ENCODE measurements at places on chromosomes 4 and X.

- no peak for DNase-seq
These were observed 30.5 kb downstream of the CNGA2 start for GRCh38 chrX:151765026-151765425.

GRCh38 chr4:70613306-70614183, 15.0 kb upstream of the ENAM start:
- peak; percentile 20 for DNase-seq

GRCh38 chr4:15244354-15244753, 183.5 kb upstream of the C1QTNF7 start:
- DNase-seq: no peak

GRCh38 chrX:134998246-134998645, 7.5 kb downstream of the SMIM10 start:
- DNase-seq: no peak

GRCh38 chrX:115437841-115438595, 123.0 kb upstream of the PLS3 start:
- no peak for DNase-seq

DNA sequence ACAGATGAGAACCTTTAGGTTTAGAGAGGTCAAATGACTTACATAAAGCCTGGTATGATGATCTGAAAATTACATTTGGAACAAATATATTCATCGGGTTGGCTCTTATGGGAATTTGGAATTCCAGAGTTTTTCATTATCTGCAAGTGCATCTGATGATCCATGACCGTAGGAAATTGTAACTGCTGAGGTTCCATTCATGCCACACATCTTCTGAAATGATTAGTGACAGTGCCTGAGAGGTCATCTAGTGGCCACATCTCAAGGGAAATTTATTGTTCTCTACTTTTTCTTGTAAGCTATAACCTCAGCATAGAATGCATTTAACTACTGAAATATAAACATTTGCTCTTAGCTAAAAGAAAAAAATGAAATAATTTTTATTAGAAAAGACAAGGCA, 105.8 kb upstream of the NWD2 start:
- no peak for DNase-seq

DNA sequence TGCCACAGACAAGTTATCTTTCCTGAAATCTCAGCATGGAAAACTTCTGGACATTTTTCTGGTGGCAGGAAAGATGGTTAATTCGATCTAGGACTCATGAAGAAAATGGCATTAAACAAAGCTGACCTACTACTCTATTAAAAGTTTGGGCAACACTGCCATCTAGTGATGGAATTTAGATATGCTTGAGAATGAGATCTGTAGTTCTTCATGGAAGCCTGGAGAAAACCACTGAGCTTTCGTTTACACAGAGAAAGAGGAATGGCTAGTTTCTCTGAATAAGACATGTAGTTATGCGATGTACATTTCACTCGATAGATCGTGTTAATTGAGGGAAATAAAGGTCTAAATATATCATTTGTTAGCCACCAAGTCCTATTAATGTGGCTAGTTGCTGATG, 51.7 kb upstream of the CHRDL1 start:
- DNase-seq: peak; percentile 81

GRCh38 chr4:65450899-65451298, 219.4 kb downstream of the EPHA5 start:
- DNase-seq: peak; percentile 0

- DNase-seq: no peak
These were observed 36.1 kb downstream of the HEPH start for GRCh38 chrX:66200050-66200664.

DNA sequence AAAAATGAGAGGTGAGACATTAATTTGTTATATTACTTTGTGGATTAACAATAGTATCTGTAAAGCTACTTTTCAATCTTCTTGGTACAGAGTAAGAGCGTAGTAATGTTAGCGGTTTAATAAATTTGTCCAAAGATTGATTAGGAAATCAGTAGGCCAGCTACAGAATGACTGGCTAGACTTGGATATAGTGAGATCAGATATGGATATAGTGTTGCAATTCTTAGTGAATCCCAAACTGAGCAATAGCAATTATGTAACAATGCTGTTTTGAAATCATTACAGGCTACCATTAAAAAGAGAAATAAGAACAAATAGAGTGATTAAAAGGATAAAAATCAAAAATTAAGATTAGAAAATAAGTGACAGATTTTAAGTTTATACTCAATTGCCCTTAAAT, 847 bp upstream of the UGT2A2 start:
- DNase-seq: no peak

DNA sequence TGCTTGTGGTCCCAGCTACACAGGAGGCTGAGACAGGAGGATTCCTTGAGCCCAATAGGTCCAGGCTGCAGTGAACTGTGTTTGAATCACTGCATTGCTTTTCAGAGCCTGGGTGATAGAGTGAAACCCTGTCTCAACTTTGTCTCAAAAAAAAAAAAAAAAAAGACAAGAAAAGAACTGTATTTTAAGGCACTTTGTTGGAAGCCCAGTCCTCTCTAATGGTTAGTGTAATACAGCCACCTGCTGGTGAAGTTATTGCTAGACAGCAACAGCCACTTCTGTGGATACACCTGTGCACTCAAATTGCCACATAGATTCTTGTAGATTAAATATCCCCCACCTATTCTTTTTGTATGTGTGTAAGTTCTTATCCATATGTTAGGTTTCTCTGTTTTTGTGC, 10.1 kb upstream of the FGG start:
- peak; percentile 46 for DNase-seq

DNA sequence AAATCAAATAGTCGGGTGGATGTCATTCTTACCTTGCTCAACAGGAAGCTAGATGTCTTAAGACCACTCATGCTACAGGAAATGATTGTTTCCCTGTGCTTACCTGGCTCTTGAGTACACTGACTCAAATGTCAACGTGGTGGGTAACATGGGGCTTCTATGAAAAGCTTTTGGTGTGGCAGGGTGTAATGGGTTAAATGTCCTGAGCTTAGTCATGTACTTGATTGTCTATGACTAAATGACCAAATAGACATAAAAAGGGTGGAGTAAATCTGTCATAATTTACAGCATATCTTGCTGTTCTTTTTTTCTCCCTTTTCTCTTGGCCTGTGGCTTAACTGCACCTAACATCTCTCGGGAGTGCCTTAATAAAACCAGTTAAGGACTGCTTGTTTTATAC, 44.9 kb downstream of the CCNG2 start:
- no peak for DNase-seq

- DNase-seq: peak; percentile 88
These were observed 24.9 kb downstream of the ARL9 start for GRCh38 chr4:56530269-56531148.

- DNase-seq: no peak
These were observed 225.2 kb upstream of the DKK2 start for GRCh38 chr4:107261241-107261874.

GRCh38 chr4:176451443-176451842, 131.7 kb downstream of the SPCS3 start:
- no peak for DNase-seq

GRCh38 chrX:153934762-153935325, at the start of gene NAA10:
Gene NAA10, minus strand, starts transcription at chrX:153935037. Its CDS starts 133 bp downstream, at chrX:153934904.
- DNase-seq: peak; percentile 88

- DNase-seq: no peak
These were observed 61.8 kb downstream of the ATXN3L start for GRCh38 chrX:13258052-13258444.

- peak; percentile 60 for DNase-seq
These were observed 45.4 kb upstream of the PDLIM3 start for GRCh38 chr4:185580699-185581098.

- no peak for DNase-seq
These were observed 19.9 kb upstream of the KIAA1210 start for GRCh38 chrX:119147486-119147885.

- no peak for DNase-seq
These were observed 189.7 kb upstream of the SLIT2 start for GRCh38 chr4:20062054-20062453.

GRCh38 chr4:31124008-31124585, 403.9 kb downstream of the PCDH7 start:
- DNase-seq: no peak

GRCh38 chr4:123649645-123650391, 253.2 kb downstream of the SPRY1 start:
- peak; percentile 41 for DNase-seq

DNA sequence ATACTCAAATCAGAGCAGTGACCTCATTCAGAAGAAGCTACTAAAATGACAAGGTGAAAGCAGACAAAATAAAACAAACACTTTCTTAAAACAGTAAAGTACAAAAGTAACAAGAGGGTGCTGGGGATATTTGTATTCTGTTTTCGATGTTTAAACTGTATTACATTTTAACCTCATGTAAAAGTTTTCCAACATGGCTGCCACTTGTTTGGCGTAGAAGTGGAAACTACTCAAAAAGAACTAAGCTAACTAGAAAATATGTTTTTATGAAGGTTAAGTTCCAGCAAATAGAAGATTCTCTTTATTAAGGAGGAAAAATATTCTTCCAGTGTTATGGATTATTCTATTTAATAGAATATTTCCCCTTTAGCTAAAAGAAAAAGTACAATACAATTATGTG, 155.0 kb downstream of the FBXW7 start:
- DNase-seq: no peak

GRCh38 chr4:171940656-171941055, 127.5 kb downstream of the GALNTL6 start:
- no peak for DNase-seq

DNA sequence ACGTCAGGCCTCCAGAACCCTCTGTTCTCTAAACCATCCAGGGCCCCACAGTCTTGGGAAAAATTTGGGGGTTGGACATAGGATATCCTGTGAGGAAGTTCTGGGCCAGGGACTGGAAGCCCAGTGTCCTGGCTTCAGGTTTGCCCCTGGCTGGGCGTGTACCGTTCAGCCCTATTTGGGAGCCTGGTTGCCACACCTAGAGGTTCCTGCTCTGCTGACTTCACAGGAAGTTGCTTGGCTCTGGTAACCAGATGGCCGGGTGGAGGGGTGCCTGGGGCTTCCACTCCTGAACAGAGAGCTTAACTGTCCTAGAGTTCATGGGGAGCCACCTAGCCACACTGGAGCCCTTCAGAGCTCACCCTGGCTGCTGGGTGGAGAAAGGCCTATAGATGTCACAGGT, 1.1 kb downstream of the TAFAZZIN start:
- peak; percentile 24 for DNase-seq

- DNase-seq: no peak
These were observed 365.1 kb downstream of the STPG2 start for GRCh38 chr4:97778174-97778573.

DNA sequence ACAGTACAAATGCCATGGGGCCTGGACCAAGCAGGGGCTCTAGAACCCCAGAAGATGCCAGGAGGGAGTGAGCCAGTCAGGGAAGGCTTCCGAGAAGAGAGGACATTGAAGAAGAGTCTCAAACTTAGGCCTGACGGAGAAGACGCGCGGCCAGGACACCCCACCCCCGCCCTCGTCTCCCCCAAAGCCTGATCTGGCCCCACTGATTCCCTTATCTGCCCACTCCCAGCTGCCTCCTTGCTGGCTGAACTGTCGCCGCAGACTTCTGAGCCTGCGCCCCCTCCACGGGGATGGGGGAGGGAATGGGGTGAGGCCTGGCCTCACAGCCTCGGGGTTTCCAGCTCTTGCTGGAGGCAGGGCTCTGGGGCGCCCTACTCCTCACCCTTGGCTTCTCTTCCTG, 3.6 kb upstream of the GATA1 start:
- DNase-seq: no peak

DNA sequence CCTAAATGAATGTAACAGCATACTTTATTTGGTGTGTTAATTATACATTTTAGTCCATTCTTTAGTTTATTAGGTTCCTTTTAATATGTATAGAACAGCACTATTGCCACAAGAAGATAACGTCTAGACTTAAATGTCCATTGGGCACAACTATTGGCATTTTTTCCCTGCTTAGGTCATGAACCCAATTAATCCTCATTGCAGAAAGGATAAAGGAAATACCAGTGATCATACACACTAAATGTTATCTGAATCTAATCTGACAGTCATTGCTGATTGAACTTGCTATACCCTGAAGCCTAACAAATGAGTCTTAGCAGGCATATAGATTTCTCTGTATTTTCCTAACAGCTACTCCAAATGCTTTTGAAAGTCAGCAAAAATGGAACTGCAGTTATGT, 2250.0 kb upstream of the AGA start:
- DNase-seq: no peak

- no peak for DNase-seq
These were observed 90.3 kb downstream of the DHRSX start for GRCh38 chrX:2410279-2411020.

GRCh38 chrX:21907260-21907659, 33.2 kb upstream of the SMS start:
- DNase-seq: no peak

DNA sequence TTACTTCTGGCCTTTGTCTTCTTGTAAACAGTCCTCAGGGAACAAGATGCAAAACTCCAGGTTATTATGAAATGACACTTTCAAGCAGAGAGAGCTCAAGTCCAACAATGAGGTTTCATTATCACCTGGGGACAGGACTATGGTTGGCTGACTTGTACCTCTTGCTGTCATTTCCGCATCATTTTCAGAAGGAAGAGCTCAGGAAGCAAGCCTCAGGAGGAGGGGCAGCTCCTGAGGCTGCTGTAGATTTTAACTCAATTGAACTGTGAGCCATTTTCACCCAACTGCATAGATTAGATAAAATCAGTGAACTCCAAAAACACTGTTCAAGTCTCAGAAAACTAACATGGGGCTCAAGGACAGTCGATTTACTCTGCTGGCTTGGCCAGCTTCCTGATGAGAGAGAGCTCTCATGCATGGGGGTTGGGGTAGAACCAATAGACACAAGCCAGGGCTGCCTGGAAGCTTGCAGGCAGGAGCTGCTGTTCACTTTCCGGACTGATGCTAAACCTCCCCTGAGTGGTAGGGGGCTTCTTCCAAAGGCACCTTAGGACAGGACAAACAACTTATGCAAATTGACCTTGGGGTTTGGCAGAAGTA, 23.6 kb downstream of the TMEM255A start:
- DNase-seq: no peak

- DNase-seq: no peak
These were observed 518.3 kb upstream of the ARX start for GRCh38 chrX:25534091-25534490.

GRCh38 chr4:87375719-87376291, 15.2 kb downstream of the HSD17B11 start:
- DNase-seq: peak; percentile 29

GRCh38 chrX:118497180-118497818, 1.7 kb downstream of the DOCK11 start:
- DNase-seq: no peak

GRCh38 chr4:161419822-161420221, 744.0 kb downstream of the FSTL5 start:
- DNase-seq: peak; percentile 14

DNA sequence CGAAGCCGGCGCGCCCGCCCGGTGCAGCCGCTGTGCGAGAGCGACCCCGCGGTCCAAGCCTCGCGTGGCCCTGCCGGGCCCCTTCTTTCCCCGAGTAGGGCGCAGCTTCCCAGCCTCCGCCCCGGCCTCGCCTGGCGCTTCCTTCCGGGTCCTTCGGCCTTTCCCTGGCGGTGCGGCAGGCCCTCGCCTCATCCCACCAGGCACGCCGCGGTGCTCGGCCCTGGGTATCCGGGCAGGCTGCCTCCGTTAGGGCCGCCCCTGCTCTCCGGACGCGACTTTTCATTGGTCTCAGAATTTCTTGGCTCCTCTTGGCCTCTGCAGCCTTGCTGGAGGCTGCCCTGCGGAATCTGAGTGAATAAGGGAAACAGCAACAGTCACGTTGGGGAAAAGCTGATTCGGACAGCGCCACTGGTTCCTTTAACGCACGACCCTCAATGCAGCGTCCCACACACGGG, 429 bp downstream of the UVSSA start:
- DNase-seq: peak; percentile 66
